ENCODE measurements at places on chromosomes 16 and 17. TPM values are rescaled to one million over a fixed set of nuclear protein-coding genes. Genes with fewer than 3 reads are reported as not detected.
A peak's percentile ranks its signal among the peaks of the same experiment; 100 is the strongest.

The TBC1D3G gene
- not detected for total RNA-seq

The KRTAP1-4 gene
- total RNA-seq: not detected

DNA sequence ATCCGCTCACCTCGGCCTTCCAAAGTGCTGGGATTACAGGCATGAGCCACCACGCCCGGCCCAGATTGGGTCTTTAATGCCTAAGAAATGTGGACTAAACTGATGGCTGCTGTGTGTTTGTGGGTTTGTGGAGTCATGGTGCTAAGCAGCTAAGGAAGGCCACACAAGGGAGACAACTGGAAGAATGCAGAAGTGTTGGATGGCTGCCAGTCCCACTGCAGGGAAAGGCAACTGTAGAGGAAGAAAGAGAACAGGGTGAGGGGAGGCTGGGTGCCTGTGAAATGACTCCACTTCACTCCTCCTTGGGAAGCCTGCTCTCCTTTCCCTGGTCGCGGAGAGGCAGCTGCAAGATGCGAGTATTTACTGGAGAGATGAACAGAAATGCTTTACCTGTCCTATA, 23.5 kb upstream of the SIAH1 start:
- DNase-seq: peak; percentile 55

The CHST5 gene
- total RNA-seq: 0.54 TPM

The CPNE2 gene
- total RNA-seq: 38.1 TPM

- no peak for DNase-seq
Measured at GRCh38 chr17:14395255-14395654, 94.4 kb downstream of the HS3ST3B1 start.

The RNF157 gene
- 0.56 TPM for total RNA-seq

All from A673 (cell line).